ENCODE measurements at places on chromosomes 3 and 15.

- DNase-seq: no peak
Observed at GRCh38 chr15:92637626-92638025, 17.9 kb downstream of the FAM174B start.

DNA sequence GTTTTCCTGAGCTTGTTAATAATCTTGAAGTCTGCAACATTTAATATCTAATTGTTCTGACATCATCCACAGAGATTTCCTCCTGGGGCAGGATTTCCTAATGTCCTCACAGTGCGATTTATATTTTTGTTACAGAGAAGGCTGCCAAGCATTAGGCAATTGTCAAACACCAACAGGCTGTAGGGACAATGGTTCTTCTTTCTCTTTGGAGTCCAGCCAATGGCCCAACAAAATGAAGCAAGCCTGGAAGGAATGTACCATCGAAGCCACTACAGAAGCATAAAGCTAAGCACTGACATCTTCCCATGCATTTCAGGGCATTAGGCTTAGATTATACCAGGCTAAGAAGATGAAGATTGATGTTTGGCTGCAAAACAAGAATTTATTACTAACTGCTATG, 173.0 kb upstream of the FRMD4B start:
- no peak for DNase-seq

DNA sequence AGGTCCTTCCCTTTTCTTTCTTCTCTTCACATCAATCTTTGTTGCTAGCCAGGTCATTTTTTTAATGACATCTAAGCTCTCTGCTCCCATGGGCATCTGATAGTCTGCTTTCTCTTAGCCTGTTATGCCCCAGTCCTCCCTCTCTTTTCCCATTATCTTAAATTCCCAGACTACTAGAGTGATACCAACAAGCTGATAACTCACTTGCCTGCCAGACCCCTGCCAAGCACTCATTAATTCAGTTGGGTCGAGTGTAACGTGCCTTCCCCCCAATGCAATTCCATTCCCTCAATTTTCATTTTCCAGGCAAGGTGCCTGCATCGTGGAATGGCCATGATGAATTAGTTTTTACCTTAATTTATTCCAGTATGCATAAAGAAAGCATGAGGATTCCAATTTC, 450.8 kb upstream of the ADAMTS9 start:
- no peak for DNase-seq

DNA sequence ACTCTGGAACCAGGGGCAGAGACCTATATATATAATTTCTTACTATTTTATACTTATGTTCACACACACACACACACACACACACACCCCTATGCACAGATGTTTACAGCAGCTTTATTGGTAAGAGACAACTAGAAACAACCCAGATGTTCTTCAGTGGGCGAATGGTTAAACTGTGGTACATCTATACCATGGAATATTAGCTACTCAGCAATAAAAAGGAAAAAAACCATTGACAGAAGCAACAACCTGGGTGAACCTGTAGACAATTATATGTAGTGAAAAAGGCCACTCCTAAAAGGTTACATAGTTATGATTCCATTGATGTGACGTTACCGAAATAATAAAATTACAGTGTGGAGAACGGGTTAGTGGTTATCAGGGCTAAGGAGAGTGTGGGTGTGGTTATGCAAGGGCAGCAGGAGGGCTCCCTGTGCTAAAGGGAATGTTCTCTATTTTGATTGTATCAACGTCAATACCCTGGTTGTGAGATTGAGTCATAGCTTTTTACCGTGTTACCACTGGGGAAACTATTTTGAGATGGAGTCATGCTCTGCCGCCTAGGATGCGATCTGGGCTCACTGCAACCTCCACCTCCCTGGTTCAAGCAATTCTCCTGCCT, 85.5 kb downstream of the FLNB start:
- no peak for DNase-seq

- DNase-seq: no peak
Observed at GRCh38 chr3:79361748-79362378, 405.9 kb downstream of the ROBO1 start.

GRCh38 chr3:70518356-70518755, 205.9 kb upstream of the MDFIC2 start:
- no peak for DNase-seq

DNA sequence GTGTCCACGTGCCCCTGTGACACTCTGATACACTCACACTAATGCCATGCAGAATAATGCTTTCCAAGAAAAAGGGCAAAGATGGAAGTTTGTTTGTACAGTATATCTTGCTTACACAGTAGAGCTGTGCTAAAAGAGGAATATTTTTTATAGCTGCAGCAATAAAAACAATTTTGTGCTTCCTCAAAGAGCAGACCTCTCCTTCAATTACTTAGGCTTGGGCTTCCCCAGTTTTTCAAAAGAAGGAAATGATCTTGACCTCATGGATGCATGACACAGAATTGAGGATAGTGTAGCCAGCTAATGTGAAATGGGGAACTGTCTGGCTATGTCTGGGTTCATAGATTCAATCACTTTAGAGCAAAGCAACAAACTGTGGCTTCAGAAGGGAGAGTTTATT, 137.4 kb downstream of the STT3B start:
- DNase-seq: no peak

DNA sequence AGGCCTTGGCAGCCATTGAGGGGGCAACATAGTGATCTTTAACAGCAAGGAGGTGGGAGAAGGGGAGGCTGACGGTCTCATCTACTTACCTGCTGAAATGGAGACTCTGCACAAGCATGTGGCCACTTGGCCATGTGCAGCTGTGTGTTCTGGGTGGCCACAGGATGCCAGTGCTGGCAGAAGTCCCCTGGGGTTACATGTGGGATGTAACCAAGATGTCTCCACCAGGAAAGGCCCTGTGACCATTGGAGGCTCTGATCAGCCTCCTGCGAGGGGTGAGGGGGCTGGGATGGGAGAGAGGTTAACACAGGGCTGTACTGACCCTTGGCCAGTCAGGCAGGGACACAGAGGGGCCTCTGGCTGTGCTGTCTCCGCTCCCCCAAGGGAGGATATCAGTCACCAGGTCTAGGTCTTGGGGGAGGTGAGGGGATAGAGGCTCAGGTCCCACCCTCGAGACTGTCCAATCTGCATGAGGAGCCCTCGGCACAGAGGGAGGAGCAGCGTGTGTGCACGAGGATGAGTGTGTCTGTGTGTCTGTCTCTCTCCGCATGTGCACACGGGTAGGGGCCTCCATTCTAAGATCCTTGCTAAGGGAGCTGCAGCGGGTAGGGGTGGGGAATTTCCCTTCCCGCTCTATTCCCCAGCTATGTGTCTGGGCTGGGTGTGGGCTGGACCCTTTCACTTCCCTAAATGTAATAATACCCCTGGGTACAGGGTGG, 19.5 kb downstream of the PRKCD start:
- no peak for DNase-seq

GRCh38 chr3:71076361-71077002, 507.0 kb downstream of the FOXP1 start:
- no peak for DNase-seq

- DNase-seq: peak; percentile 24
Observed at GRCh38 chr15:75349851-75350588, 3.2 kb downstream of the NEIL1 start.

GRCh38 chr3:167350245-167350862, 29.7 kb downstream of the ZBBX start:
- DNase-seq: no peak

DNA sequence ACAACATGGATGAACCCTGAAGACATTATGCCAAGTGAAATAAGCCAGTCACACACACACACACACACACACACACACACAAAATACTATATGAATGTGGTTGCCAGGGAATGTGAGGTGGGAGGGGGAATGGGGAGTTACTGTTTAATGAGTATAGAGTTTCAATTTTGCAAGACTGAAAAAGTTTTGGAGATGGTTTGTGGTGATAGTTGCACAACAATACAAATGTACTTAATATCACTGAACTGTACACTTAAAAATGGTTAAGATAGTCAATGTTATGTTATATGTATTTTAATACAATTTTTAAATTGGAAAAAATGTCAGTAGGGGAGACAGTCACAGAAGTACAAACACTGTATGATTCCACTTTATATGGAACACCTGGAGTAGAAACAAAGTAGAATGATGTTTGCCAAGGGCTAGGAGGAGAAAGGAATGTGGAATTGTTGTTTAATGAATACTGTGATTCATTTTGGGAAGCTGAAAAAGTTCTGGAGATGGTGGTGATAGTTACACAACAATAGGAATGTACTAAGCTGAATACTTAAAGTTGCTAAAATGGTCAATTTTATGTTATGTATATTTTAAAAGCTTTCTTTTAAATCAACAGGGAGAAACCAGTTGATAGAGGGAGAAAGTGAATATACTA, 76.6 kb downstream of the RPL39L start:
- no peak for DNase-seq

DNA sequence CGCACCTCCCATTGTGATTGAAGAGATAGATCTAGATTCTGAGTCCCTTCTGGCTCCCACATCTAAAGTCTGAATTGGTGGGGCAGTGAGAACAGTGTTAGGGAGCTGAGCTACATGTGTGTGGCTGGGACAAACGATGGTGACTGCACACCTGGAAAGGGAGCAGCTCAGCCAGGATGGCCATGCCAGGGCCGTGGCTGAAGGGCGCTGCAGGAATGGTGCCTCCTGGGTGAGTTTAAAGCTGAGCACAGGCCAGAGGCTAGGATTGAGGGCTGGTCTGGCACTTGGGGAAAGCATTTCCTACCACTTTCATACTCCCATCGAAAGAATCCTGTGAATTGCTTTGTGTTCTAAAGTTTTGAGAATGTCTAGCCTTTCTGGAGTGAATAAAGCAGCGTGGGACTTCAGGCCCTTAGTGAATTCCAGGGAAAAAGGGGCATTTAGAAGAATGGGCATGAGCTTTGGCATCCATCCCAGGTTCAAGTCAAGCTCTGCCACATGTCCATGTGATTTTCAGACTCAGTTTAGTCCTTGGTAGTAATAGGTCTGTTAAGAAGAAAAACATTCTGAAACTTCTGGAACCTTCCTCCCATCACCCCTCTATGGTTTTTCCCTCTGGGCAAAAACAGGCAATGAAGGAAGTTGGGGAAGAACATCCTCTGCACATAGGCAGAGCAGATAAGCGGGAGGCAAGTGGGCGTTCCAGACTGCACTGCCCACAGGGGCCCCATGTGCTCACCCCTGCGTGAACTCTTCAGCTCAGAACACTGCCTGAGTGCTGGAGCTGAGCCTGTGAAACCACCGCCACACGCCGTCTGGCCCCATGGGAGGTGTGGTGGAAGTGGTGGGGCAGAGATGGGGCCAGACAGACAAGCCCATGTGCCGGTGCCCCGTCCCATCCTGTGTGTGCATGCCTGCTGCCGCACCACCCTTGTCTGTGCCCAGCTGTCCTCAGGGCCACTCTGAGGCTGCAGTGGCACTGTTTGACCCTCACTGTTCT, 12.9 kb upstream of the CPNE9 start:
- DNase-seq: no peak

Data from stimulated activated CD4-positive, alpha-beta T cell treated with anti-CD3 and anti-CD28 coated beads, Interleukin-1b, Interleukin-23, amount 100 ng/mL, for 1 hour (primary cell).